Spleen (tissue), 13 donors: ENCODE measurements at places on chromosomes 7 and 10.
A peak's percentile ranks its signal among the peaks of the same experiment; 100 is the strongest.

DNA sequence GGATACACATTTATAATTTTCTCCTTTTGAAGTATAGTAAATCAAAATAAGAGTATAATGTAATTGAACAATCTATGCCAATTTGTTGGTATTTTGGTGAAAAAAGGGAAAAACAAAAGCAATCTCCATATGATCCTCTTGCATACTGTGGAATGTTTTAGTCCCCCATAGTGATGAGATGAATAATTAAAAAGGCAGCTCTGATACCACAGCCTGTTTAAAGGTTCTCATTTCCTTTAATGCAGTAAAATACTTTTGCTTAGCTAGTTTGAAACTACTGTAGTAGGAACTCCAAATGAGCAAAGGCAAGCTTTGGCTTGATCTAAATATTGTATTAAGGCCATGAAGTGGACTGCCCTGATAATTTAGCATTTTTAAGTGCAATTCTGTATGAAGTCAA, 77.6 kb downstream of the VTI1A start:
- DNase-seq: no peak

- DNase-seq: peak; percentile 92
Observed at GRCh38 chr7:142854372-142855113, at the start of gene EPHB6. TSS of gene EPHB6 (plus strand) at chr7:142855076. CDS start at chr7:142863228, 8,152 bp downstream.

- DNase-seq: no peak
Observed at GRCh38 chr10:9390516-9390915, 1336.0 kb downstream of the GATA3 start.

GRCh38 chr10:86795353-86795752, 38.9 kb downstream of the BMPR1A start:
- no peak for DNase-seq

GRCh38 chr7:134042307-134042706, 84.8 kb upstream of the LRGUK start:
- DNase-seq: no peak

DNA sequence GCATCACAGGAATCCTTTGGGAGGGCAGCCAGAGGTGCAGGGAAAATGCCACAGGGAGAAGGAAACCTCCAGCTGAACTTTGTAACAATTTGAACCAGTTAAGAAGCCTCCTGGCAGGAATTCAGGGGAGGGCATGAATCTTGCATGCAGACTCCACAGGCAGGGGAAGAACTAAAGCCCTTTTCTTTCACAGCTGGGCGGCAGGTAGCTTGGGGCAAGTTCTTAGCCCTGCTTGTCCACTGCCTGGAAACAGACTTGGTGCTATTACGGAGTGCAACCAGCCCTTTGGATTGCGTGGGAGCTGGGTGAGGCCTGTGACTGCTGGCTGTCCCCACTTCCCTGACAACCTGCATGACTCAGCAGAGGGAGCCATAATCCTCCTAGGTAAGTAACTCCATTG, 51.7 kb upstream of the ADAM12 start:
- DNase-seq: no peak

DNA sequence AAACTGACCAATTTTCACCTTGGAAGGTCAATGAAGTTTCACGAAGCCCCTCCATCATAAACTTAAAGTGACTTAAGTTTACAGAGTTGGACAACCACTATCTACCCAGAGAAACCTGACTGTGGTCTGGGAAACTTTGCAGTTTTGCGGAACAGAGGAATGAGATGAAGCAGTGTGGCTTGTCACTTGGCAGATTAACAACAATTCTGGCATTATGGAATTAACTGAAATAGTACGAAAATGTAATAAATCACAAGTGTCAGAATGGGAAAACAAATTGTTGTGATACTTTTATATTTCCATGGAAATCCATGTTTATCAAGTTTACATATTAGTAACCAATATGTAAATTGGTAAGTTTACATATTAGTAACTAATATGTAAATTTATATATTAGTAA, 4.9 kb downstream of the KMT2C start:
- DNase-seq: no peak

DNA sequence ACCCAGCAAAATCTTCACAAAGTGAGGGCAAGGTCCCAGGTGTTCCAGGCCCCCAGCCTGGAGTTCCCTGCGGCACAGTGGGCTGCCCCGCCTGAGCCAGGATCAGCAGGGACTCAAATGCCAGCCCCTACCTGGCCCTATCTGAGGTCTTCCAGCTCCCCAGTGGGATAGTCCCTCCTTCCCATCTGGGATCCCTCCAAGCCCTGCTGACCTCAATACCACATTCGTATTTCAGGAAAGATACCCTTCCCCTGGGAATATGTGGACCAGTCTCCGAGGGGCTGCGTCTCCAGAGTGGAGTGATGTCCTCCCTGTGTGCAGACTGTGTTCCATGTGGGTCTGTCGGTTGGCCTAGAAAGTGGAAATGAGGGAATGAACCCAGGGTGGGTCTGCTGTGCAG, 40.9 kb downstream of the ELFN1 start:
- peak; percentile 40 for DNase-seq

DNA sequence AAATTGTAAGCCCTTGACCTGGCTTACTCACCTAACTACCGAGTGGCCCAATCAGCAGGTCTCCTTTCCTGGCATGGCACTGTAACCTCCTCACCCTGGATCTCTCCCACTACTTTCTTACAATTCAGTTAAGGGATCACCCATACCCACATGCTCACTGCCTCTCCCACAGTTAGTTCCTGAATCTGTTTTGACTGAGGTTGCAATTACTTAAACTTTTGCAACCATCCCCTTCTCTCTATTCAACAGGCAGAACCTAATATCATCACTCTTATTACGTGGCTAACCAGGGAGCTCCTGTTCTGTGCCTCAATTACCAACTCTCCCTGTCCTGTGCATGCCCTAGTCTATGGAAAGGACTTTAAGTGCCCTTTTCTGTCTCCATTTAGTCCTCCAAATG, 84.2 kb upstream of the IKZF1 start:
- no peak for DNase-seq

DNA sequence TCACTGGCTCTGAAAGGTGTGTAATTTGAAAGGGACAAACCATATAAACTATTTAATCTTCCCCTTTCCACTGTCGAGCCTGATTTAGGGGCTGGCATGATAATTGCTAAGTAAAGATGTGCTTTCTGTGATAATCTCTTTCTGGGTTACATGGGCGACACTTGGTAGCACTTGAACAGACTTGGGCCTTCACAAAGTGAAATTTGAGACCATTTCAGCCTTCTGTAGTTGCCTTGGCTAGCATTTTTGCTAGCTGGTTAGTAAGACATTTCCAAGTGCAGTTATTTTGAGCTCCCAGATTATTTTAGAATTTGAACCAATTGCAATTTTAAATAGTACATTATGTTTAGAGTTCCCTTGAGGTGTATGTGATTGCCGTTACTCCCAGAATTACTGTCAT, 432.7 kb upstream of the GALNT17 start:
- no peak for DNase-seq

GRCh38 chr7:129308047-129308446, 83.2 kb downstream of the AHCYL2 start:
- DNase-seq: no peak

- DNase-seq: no peak
Observed at GRCh38 chr7:114048386-114049235, 129.8 kb upstream of the PPP1R3A start.

GRCh38 chr7:53642361-53642760, 606.9 kb downstream of the POM121L12 start:
- no peak for DNase-seq

GRCh38 chr7:117588352-117588794, 108.5 kb downstream of the CFTR start:
- no peak for DNase-seq

DNA sequence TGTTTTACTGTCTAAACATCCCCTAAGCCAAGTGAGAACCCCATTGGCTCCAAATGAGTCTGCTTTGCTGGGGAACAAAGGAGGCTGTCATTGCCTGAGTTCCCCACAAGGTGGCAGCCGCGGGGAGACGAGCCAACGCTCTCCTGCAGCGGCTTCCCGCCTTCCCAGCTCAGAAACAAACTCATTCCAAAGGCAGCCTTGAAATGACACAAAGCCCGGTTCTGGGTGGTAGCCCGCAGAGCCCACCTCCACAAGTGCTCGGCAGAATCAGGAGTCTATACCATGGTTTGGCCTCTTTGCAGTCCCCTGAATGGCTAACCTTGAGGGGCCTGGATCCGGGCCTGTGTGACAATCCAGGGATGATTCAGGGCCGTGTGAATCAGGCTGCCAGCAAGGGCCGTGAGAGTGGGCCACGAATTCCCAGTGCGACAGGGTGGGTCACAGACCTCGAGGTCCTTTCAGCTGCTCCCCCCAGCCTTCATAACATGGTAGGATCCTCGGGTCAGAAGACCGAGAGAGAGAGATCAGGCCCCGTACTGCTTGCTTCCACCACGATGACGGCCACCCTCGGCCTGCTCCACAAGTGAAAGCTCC, 79.7 kb downstream of the DLG5 start:
- DNase-seq: peak; percentile 89

- no peak for DNase-seq
Observed at GRCh38 chr10:83522881-83523386, 616.4 kb upstream of the GHITM start.

DNA sequence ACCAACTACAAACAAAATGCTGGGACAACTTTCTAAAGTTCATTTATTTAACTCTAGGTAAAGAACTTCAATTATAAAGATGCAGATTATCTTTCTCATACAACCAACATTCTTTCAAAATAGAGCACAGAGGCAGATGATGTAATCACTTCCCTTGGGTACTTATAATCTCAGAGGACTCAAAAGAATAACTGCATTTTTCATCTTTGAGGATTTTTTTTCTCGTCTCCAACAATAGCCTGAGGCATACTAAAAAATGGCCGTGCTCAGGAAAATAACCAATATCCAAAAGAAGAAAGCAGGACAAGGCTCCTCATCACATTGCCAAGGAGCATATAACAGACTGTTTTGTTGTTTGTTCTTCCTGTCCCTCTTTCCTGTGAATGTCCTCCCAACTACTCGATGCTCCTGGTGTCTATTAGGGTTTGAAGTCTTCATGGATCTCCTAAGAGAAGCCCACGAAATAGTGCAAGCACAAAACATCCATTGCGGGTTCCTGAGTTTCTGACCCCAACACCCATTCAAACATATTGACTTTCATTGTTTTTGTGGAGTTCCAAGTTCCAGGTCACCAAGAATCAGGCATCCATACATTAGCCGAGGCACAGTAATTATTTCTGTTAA, 182.9 kb downstream of the SORCS1 start:
- DNase-seq: no peak

DNA sequence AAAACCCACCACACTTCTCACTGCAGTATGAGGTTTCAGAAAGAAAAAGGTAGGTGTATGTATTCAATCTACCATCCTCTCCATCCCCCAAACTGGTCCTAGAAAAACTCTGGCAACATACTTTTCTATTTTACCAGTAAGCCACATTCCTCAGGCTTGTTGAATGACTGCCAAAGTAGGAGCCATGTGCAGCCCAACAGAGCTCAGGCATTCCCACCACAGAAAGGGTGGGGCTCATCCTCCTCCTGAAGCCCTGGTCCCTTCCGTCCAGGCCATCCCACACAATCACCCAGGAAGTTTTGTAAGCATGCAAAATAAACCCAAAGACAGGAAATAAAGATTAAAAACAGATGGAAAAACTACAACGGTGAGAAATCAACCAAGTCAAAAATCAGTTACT, 57.2 kb downstream of the MAD1L1 start:
- no peak for DNase-seq

GRCh38 chr10:810351-810846, 120.9 kb upstream of the DIP2C start:
- DNase-seq: no peak

DNA sequence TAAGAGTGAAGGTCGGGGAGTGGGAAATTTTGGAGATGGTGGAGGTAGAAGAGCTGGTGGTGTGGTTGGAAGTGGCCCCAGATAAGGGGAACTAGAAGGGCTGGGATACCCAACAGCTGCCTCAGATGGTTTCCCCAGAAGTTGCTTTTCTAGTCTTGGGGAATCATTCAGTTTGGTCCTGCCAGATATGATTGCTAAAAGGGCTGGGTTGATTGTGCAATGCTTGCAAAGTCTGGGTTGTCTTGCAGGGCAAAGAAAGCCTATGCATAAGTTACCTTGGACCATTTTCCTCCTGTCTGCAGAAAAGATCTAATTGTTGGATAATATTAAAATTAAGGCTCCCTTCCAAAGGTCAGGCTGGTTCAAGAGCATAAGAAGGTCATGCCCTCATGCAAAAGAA, 213.8 kb upstream of the ZNF804B start:
- no peak for DNase-seq

DNA sequence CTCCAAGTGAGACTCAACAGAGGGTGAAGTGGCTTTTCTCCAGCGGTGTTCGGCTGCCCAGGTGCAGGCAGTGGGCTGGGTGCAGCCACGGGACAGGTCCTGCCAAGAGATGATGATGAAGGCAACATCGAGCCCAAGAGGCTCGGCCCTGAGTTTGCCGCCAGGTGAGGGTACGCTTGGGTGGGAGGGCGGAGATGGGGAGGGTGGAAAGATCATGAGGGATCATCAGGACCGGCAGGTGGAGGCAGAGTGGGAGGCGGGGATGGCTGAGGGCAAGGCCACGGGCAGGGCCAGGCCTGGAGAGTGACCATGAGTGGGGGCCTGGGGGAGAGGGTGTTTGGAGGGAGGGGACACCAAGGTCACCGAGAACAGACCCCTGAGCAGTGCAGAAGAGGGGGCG, 17.8 kb upstream of the AMZ1 start:
- DNase-seq: no peak

DNA sequence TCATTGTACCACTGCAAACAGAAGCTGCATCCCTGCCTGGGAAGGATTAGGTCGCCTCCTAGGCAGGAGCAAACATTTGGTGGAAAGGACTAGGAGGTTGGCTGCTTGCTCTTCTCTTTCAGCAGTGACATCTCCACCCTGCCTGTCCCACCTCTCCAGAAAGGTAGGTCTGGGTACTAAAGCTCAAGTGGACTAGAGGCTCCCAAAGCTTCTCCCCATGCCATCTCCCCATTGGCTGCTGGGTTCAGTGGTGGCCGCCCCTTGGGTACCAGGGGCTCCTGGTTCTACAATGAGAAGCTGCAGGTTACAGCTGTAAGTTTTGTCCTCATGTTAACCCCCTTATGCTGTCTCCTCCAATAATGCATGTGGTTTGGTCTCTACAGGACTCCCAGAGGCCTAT, 180.7 kb upstream of the MKI67 start:
- no peak for DNase-seq

GRCh38 chr7:34851431-34851830, 185.9 kb downstream of the DPY19L1 start:
- no peak for DNase-seq

DNA sequence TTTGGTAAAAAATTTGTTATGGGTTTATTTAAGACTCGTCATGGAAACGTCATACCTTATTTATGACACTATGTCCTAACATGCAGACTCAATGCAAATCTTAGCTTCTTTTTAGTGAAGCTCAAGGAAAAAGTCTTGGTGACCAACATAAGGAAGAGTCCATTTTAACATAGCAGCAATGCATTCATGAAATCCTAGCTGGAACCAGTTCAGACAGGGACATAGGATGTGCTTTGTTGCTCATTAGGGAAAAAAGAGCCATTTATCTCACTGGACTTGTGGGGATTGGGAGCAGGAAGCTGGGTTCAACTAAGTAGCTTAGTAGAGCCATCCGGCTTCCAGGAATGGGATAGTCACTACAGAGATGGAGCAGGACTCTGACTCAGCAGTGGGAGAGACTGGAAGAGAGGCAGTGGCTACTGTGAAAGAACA, 100.7 kb upstream of the DKK1 start:
- no peak for DNase-seq
